ENCODE measurements at places on chromosomes 11 and 22. TPM values are rescaled to one million over a fixed set of nuclear protein-coding genes. Genes with fewer than 3 reads are reported as not detected.

DNA sequence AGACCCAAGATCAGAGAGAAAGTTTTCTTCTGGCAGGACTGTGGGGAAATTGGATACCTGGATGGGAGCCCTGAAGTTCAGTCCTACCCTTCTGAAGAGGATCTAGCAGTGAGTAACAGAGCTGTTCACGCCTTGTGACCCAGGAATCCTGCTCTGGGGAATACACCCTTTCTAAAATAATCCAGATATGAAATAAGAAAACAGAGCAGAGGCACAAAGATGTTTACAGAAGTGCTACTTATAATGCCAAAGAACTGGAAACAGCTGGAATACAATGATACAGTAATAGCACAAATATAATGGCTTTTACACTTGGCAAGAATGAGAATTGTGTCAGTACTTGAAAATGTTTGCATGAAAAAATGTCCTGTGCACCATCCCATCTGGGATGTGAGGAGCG lies 304.0 kb upstream of the NARS2 start:
- DNase-seq, result no peak

IGSF9B gene
- 1.7 TPM for total RNA-seq

DNA sequence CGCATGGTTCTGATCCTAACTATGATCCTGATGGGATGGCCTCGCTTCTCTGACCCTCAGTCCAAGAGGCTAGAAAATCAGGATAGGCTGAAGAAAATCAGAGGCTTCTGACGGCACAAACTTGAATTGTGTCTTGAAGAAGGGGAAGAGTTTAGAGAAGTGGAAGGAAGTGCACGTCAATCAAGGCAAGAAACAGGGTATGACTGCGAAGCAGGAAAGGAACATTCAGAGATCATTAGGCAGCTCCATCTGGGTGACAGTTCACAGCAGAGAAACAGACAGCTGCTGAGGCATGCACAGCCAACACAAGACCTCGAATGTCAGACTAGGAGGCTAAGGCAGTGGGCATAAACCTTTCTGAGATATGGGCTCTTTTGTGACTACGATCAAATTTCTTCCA lies 29.3 kb downstream of the CLPB start:
- no peak for DNase-seq

DNA sequence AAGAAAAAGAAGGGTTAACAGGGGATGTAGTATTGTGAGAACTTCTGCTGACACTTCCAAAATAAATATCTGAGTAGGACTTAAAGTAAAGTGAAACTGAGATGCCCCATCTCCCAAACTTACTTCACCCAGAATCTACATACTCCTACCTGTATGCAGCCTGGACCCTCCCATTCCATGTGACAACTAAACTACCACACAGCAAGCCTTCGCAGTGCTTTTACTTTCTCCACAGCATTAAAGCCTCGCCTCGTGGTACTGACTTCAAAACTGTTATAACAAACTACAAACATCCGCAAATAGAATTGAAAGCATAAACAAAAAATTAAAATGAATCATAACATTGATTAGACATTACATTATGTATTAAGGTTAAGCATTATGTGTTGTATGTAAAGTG lies 985 bp downstream of the MPZL2 start:
- DNase-seq, result no peak

GRCh38 chr11:12636871-12637410 lies 37.3 kb upstream of the TEAD1 start:
- DNase-seq, result no peak

ADM2 gene
- 0.17 TPM for total RNA-seq

GRCh38 chr11:131345406-131345805 lies 25.0 kb upstream of the NTM start:
- no peak for DNase-seq

- DNase-seq, result peak; percentile 96
Observed at GRCh38 chr11:111735262-111736116, 30.7 kb downstream of the PPP2R1B start.

BTBD18 gene
- not detected for total RNA-seq

CHRM1 gene
- total RNA-seq, result not detected

DNA sequence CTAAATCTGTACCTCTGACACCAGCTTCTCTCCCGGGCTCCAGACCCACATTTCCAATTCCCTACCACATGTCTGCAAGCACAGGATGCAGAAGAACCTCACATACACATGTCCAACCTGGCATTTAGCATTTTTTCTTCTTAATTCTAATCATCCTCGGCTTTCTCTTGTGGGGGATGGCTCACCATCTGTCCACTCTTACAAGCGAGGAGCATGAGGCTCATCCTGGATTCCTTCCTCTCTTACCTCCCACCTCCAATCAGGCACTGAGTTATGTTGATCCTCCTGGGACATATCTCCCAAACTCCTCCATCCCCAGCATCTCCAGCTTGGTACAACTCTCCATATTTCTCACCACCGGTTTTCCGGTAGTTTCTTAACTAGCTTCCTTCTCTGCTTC lies 149.8 kb upstream of the LARGE1 start:
- DNase-seq, result no peak

MMP7 gene
- total RNA-seq, result not detected

DNA sequence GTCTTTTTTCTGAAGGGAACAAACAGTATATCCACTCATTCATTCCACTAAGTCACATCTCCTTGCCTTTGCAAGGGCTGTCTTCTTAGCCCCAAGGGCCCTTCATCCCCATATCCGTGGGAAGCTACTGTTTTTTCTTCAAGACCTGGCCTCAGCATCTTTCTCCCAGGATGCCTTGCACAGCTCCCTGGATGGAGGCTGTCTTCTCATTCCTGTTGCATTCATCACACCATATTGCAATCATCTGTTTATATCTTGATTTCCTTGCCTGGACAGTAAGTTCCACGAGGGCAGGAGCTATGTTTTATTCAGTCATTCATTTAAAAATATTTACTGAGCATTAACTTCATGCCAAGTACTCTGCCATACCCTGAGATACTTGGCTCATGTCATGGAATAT lies 29.3 kb upstream of the NECTIN1 start:
- peak; percentile 60 for DNase-seq

- DNase-seq, result no peak
Observed at GRCh38 chr11:94954753-94955152, 18.6 kb downstream of the CWC15 start.

GRCh38 chr11:104163100-104164027 lies 583 bp downstream of the PDGFD start:
- DNase-seq, result no peak

All from H4 (cell line).